ENCODE measurements at places on chromosomes 3 and 15. TPM values are rescaled to one million over a fixed set of nuclear protein-coding genes. Genes with fewer than 3 reads are reported as not detected.

The MAGEL2 gene
- total RNA-seq = under 0.01 TPM

The GOLGA6D gene
- under 0.01 TPM for total RNA-seq

The SFMBT1 gene
- 18.5 TPM for total RNA-seq

The CASR gene
- total RNA-seq = not detected

The CHSY1 gene
- 45.2 TPM for total RNA-seq

The TMEM158 gene
- total RNA-seq = 2.4 TPM

The PLA2G4D gene
- not detected for total RNA-seq

The PLD1 gene
- total RNA-seq = 55.8 TPM

The CISH gene
- total RNA-seq = 0.73 TPM

The CCR4 gene
- not detected for total RNA-seq

The CHRNA3 gene
- under 0.01 TPM for total RNA-seq

The UCN2 gene
- total RNA-seq = 22.5 TPM

The DISP2 gene
- total RNA-seq = 0.69 TPM

The HGD gene
- under 0.01 TPM for total RNA-seq

The FAM107A gene
- total RNA-seq = not detected

The MELTF gene
- total RNA-seq = 76.3 TPM

The RBP2 gene
- not detected for total RNA-seq

The LMAN1L gene
- total RNA-seq = 0.15 TPM

The ADAMTSL3 gene
- total RNA-seq = under 0.01 TPM

The LAMB2 gene
- 180 TPM for total RNA-seq

The OR5K2 gene
- not detected for total RNA-seq

The ABCF3 gene
- total RNA-seq = 42.2 TPM

The TTC23 gene
- total RNA-seq = 28.3 TPM

The COLQ gene
- 1.8 TPM for total RNA-seq

The XCR1 gene
- not detected for total RNA-seq

The DUOXA1 gene
- not detected for total RNA-seq

The EPHA3 gene
- 0.33 TPM for total RNA-seq

The ZNF445 gene
- 5.2 TPM for total RNA-seq
